Left ventricle myocardium inferior (tissue), 1 donor: ENCODE measurements at places on chromosomes 2 and 18. TPM values are rescaled to one million over a fixed set of nuclear protein-coding genes. Genes with fewer than 3 reads are reported as not detected.

DNA sequence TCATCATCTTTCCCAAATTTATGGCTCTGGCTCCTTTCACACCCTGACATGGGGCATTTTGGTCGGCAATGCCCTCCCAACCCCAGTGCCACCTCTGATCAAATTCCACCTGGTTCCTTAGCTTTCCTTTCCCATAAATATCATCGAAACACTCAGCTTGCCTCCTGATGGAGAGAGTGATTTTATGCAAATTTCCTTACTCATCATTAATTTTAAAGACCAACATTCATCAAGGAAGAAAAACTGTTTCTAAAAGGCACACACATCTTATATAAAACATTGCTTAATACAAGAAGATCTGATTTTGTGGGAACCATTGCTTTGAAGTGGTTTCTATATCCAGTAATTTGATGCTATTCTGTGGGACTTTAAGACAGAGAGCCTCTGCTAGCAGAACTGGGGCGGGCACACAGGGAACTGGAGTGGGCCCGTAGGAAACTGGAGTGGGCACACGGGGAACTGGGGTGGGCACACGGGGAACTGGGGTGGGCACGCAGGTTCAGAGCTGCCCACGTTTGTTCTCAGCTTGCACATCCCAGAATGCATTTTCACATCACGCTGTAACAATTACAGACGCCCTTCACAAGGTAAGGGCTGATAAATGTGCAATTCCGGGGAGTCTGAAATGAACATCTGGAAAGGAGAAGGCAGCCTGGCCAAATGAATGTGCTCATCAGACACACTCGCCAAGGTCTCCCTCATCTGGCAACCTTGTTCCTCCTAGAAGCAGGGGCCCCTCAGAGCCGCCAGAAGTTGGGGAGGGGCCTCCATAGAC lies 174.2 kb downstream of the RTP5 start:
- no peak for DNase-seq

GRCh38 chr2:150909613-150910012 lies 352.1 kb downstream of the RBM43 start:
- no peak for DNase-seq

DNA sequence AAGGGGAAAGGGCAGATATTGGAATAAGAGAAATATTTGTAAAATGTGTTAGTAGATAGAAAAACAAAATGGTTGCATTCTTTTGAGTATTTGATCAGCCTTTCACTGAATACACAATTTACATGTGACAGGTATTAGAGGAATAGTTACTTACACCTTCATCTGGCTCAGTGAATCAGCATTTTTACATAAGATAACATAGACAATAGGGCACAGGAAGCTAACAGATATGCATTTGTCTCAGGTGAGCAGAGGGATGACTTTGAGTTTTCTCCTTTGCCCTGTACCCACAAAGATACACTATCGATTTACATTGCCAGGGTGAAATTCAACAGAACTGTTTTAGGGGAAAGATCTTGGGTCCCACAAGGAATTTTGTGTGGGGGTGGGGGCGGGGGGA lies 373.1 kb upstream of the NETO1 start:
- DNase-seq = no peak

- DNase-seq = no peak
These were observed 6.1 kb downstream of the ARPC2 start for GRCh38 chr2:218223046-218223445.

DNA sequence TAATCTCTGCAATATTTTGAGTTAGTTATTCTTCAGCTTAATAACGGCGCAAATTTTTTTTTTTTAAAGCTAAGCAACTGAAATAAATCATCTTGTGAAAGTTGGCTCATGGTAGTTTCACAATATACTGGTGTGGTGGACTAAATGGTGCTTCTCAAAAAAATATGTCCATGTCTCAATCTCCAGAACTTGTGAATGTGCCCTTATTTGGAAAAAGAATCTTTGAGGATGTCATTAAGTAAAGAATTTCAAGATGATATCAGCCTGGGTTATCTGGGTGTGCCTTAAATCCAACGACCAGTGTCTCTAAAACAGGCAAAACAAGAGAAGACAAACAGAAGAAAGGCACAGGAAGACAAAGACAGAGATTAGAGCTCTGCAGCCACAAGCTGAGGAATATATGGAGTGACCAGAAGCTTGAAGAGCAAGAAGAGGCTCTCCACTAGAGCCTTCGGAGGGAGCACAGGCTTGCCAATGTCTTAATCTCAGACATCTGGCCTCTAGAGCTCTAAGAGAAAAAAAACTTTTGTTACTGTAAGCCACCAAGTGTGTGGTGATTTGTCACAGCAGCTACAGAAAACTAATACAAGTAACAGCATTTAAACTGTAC lies 71.4 kb downstream of the HNMT start:
- DNase-seq = no peak

GRCh38 chr2:55843096-55843993 lies 80.2 kb downstream of the EFEMP1 start:
- DNase-seq = no peak

GRCh38 chr2:198337368-198337767 lies 533.0 kb downstream of the PLCL1 start:
- DNase-seq = no peak

DNA sequence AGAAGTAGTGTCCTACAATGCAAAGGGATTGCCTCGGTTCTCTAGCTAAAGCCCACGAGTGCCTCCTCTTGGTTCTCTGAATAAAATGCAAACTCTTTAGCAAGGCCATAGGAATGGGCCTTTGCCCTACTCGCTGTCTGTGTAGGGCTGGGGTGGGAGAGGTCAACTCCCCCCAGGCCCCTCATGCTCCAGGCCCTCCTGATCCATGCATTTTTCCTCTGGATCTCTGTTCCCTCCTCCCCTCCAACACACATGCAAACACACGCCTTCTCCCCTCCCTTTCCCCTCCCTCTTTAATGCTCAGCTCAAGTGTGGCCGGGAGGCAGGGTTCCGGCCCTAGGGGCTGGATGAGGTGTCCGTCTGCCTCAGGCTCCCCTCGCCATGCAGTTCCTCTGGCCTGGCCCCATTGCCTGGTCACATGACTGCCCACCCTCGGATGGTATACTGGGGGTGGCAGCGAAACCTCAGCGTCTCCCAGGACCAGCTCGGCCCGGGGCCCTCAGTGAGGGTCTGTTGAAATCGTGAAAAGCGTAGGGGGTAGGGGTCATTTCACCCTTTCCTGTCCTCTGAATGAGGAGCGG lies 14.9 kb upstream of the KLF11 start:
- DNase-seq = no peak

- DNase-seq = no peak
These were observed 127.5 kb downstream of the GLI2 start for GRCh38 chr2:120863146-120863545.

DNA sequence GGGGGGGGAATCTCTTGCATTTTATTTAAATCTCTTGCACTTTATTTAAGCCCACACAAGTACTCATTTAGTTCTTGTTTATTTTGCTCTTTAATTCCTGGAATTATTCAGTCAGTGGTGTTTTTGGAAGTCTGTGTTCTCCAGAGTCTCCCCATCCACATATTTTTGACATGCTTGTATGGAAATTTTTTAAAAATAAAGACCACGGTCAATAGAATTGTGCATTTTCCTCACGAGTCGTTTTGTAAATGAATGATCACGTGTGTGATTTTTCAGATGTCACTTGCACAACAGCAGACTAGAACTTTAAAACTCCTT lies 824 bp downstream of the CD302 start:
- DNase-seq = no peak

- DNase-seq = no peak
These were observed 288.7 kb downstream of the LPIN1 start for GRCh38 chr2:12035029-12035720.

DNA sequence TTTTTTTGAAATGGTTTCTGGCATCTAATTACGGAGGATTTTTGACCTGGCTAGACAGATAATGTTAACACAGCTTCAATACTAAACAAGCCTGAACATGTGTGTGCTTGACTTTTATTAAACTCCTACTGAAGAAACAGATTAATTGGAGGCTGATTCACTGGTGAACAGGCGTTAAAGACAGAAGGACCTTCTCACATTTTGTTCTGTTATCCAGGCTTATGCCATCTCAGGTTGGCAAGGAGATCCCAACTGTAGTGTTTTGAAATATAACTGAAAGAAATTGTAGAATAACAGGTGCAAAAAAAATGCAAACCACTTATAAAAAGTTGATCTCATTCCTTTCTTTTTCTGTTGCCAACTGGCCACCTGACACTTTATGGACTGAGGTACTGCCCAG lies 269.6 kb downstream of the ARHGAP15 start:
- no peak for DNase-seq

- DNase-seq = no peak
These were observed 111.0 kb upstream of the RASGRP3 start for GRCh38 chr2:33365264-33365970.

DNA sequence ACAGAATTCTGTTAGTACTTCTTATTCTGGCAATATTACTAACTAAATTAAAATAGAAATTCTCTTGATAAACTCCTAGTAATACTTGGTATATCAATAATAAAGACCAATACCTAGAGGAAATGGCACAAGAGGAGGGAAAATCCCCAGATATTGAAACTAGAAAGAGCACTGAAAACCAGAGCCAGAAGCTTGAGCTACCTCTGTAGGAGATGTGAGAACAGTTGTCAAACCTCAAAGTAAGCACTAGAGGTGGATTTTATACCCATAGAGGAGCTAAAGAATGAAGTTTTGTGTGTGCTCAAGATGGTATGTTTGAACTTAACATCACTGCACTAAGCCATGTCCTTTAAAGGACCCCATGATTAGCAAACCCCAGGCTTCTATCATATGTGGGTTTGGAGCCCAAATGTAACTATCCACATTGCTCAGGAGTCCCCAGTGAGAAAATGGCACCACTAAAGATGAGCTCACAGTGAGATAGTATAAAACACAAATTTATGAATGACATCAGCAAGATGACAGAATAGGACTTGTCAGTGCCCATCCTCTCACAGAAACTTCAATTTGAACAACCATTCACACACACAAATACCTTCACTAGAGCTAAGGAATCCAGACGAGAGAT lies 122.1 kb downstream of the PKP4 start:
- no peak for DNase-seq

DNA sequence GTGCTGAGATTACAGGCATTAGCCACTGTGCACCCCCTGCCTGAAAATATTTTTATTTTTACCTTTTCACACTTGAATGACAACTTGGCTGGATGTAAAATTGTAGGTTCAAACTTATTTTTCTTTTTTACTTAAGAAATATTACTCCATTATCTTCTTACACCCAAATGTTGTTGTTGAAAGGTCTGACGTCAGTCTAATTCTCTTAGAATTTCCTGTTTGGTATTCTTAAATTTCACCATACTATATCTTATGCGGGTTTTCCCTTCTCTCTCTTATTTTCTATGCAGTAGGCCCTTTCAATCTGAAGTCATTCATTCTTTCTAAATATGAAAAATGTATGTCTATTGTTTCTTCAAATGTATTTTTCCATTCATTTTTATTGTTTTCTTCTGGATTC lies 29.1 kb upstream of the RAB11FIP5 start:
- DNase-seq = no peak

- no peak for DNase-seq
These were observed 724.7 kb downstream of the GALR1 start for GRCh38 chr18:77974329-77974728.

- DNase-seq = no peak
These were observed 207.4 kb downstream of the HDAC4 start for GRCh38 chr2:239193401-239193811.

DNA sequence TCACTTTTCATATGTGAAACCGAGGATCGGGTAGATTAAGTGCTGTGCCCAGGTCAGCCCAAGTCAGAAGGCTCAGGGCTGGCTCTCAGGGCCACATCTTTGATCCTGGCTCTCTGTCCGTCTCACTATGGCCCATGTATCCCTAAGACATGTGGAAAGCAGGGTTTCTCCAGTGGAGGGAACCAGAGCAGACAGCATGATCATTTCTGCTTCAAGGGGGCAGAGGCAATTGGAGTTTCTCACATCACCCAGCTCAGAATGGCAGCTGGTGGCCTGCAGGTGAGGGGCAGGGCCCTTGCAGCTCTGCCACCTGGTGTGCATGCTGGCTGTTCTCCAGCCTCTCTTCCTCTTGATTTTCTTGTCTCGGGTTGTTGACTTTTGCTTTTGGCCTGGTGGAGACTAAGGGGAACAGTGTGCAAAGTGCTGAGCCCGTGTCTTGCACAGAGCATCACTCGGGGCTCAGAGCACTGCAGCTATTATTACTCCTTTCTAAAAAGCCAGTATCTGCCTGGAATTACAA lies 27.0 kb downstream of the LDLRAD4 start:
- no peak for DNase-seq

DNA sequence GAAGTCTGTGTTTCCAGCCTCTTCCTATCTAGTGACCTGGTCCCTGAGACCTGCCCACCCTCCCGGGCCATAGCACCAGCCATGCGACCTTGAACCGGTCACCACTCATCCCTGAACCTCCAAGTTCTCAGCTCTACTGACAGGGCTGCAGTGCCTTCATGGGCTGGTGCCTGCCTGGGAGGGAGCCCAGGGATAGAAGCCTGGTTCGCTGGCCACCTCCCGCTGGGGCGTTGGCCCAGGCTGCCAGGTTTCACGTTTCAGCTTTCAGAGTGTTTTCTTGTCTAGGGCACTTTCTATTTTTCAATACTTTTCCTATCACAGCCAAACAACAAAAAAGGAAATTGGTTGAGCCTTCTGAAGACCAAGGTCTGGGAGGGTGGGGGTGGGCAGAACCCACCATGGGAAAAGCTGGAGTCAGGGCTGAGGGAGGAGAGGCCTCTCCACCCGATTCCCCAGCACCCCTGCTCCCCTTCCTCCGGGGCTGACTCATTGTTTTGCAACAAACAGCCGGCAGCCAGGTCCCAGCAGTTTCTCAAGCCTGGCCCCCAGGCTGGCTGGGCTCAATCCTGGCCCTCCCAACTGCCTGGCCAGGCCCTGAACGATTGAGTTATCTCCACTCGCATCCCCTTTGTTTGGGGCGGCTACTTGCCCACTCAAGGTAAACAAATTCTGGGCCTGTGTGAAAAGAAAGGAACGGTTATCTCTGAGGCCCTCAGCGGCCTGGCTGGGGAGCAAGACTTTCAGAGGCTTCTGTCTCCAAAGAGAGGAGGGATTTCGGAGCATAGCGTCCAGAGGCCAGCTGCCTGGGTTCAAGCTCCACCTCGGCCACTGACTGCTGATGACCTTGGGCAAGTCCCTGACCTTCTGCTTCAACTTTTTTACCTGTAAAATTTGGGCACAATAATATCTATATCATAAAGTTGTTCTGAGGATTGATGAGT lies 47.5 kb downstream of the ZFP36L2 start:
- peak; percentile 71 for DNase-seq

GRCh38 chr2:181995289-181995688 lies 9.6 kb downstream of the PPP1R1C start:
- no peak for DNase-seq

Gene CACNB4
- total RNA-seq = 0.25 TPM

Gene SULT1C2
- total RNA-seq = 1.9 TPM

Gene STARD6
- total RNA-seq = not detected

Gene UGT1A8
- total RNA-seq = not detected

Gene NEU2
- total RNA-seq = not detected

Gene ZC3H6
- total RNA-seq = 23.5 TPM

Gene GLI2
- total RNA-seq = 2.4 TPM

Gene CASP10
- total RNA-seq = 5.4 TPM

Gene KCNF1
- total RNA-seq = 0.30 TPM

Gene ILKAP
- total RNA-seq = 26.5 TPM

Gene STEAP3
- 7.1 TPM for total RNA-seq

Gene PIEZO2
- 0.33 TPM for total RNA-seq

Gene APCDD1
- 38.0 TPM for total RNA-seq

Gene CPS1
- total RNA-seq = 4.9 TPM

Gene PPM1G
- total RNA-seq = 34.4 TPM

Gene SF3B1
- total RNA-seq = 143 TPM

Gene ACOXL
- not detected for total RNA-seq

Gene RAX
- not detected for total RNA-seq
